Anterior cingulate cortex (tissue), 58 donors: ENCODE measurements at places on chromosomes 6 and 20.

GRCh38 chr6:164928728-164929407 lies 380.5 kb downstream of the C6orf118 start:
- no peak for DNase-seq

DNA sequence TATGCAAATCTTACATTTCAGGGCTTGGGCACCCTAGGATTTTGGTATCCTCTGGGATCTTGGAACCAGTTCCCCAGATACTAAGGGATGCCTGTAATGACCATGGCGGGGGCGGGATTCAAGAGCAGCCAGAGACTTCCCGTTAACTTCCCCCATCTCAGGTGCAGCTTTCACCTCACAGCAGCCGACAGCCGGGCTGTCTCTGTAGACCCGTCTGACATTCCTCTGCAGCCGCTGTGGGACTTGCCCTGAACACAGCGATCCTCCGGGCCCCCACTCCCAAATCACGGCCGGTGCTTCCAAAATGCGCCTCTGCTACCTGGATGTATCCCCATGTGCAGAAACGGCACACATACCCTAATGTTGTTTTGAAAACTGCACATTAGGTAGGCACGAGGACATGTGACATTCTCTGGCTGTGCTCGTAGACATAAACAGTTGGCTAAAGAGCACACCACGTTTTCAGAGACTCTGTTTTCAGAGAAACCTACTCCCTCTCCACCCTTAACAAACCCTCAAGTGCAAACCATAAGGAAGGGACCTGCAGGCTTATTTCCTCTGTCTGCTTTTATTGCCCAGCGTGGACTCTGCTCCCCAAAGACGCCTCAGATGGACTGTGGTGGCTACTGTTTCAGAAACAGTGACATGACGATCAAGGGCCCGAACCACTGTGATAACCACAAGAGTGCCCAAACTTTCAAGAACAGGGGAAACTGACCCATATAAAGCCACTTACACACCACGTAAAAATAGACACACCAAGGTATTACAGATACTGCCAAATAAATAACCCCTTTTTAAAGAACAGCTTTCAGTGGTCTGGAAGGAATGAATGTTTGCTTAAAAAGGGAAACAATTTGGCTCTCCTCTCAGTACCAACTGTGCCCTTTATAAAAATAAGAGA lies 72.9 kb upstream of the FOXC1 start:
- no peak for DNase-seq

GRCh38 chr6:42911171-42912021 lies 4.5 kb upstream of the PTCRA start:
- no peak for DNase-seq

GRCh38 chr6:71982389-71982788 lies 96.0 kb downstream of the RIMS1 start:
- no peak for DNase-seq

GRCh38 chr20:24134284-24134683 lies 145.7 kb upstream of the GGTLC1 start:
- no peak for DNase-seq

DNA sequence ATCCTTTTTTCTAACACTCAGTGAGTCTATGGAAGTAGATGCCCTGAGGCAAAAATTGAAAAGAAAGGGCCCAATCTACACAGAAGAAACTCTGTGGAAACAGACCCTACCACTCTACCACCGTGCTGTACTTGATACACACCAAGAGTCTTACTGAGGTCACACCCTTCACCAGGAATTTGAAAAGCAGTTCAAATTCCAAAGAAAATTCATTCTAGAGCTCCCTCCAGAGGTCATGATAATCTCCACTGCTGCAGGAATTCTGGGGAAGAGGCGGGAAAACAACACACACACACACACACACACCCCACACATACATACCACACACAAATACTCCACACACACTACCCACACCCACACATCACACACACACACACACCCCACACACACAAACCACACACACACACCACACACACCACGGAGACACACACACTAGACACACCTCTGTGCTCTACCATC lies 336.8 kb downstream of the HDGFL1 start:
- DNase-seq = no peak

GRCh38 chr6:100724222-100724621 lies 156.9 kb downstream of the ASCC3 start:
- no peak for DNase-seq

- DNase-seq = no peak
These were observed 10.8 kb downstream of the JARID2 start for GRCh38 chr6:15256538-15257271.

DNA sequence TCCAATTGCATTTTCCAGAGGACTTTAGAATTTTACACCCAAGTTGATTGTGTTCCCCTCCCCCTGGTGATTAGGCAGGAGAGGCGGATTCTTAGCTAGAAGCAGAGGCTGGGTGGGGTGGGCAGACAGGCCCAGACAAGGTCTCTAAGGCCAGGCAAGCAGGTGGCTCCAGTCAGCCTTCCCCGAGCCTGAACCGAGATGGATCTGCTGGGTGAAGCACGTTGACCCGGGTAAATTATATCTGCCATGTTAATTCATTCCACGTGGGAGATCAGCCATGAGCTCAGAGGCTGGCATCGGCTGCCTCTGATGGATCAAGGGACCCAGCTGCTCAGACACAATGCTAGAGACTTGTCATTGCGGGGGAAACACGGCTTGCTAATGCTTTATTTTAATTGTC lies 159.5 kb upstream of the MAFB start:
- DNase-seq = no peak

DNA sequence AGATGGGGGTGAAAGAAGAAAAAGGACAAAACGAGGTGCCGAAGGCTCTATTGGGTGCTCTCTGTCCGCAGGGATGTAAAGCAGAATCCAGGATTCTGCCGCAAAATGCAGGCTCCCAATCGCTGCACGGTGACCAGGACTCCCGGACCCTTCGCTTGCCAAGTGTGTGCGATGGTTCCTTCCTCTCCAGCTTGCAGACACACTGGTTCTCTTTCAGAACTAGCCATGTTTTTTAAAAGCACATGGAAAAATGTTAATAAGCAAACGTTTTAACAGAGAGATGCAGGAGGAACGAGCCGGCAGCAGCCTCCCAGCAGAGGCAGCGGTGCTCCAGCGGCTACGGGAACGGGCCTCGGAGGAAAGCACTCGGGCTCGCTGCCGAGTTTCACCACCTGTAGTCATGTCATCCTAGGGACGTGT lies 59.6 kb downstream of the ZNF831 start:
- DNase-seq = no peak

- DNase-seq = no peak
These were observed 28.7 kb upstream of the EDN1 start for GRCh38 chr6:12261502-12261901.
